ENCODE measurements at places on chromosomes 6 and 20. TPM values are rescaled to one million over a fixed set of nuclear protein-coding genes. Genes with fewer than 3 reads are reported as not detected.

C20orf204 gene
- 0.50 TPM for total RNA-seq

PERP gene
- total RNA-seq: 39.9 TPM

GPR6 gene
- total RNA-seq: not detected

BAG2 gene
- total RNA-seq: 14.1 TPM

TMEM200A gene
- 23.2 TPM for total RNA-seq

TBC1D32 gene
- total RNA-seq: 1.9 TPM

TEAD3 gene
- total RNA-seq: 3.8 TPM

UBR2 gene
- total RNA-seq: 14.9 TPM

SEL1L2 gene
- not detected for total RNA-seq

LAMA2 gene
- total RNA-seq: 0.20 TPM

OXT gene
- not detected for total RNA-seq

PEDS1 gene
- 29.2 TPM for total RNA-seq

CLDN20 gene
- total RNA-seq: not detected

TP53TG5 gene
- not detected for total RNA-seq

WFDC10B gene
- total RNA-seq: 0.39 TPM

LY6G6F gene
- total RNA-seq: not detected

RBBP8NL gene
- not detected for total RNA-seq

RIPPLY2 gene
- total RNA-seq: not detected

ZNF831 gene
- not detected for total RNA-seq

TRIM31 gene
- total RNA-seq: 0.03 TPM

TNXB gene
- 0.10 TPM for total RNA-seq

PGC gene
- not detected for total RNA-seq

GNAS-AS1 gene
- 5.0 TPM for total RNA-seq

MATN4 gene
- total RNA-seq: not detected

FAM217B gene
- 4.5 TPM for total RNA-seq

TFAP2D gene
- not detected for total RNA-seq

PCSK2 gene
- total RNA-seq: not detected

SLC2A10 gene
- 0.55 TPM for total RNA-seq

TRAPPC3L gene
- 0.06 TPM for total RNA-seq

GFRA4 gene
- not detected for total RNA-seq

ZNF512B gene
- total RNA-seq: 16.4 TPM

FOXP4 gene
- total RNA-seq: 4.9 TPM

SLC32A1 gene
- not detected for total RNA-seq

RRP36 gene
- total RNA-seq: 137 TPM

TTLL9 gene
- not detected for total RNA-seq

GINS1 gene
- 27.9 TPM for total RNA-seq

SYCP2L gene
- not detected for total RNA-seq

CCM2L gene
- not detected for total RNA-seq

GPLD1 gene
- total RNA-seq: 0.13 TPM

BMP2 gene
- total RNA-seq: 0.57 TPM

TCP11 gene
- total RNA-seq: not detected

INSM1 gene
- total RNA-seq: not detected

CPXM1 gene
- not detected for total RNA-seq

MAN1A1 gene
- 20.3 TPM for total RNA-seq

NOTCH4 gene
- 1.1 TPM for total RNA-seq

GTSF1L gene
- not detected for total RNA-seq

TRDN gene
- not detected for total RNA-seq

GPX6 gene
- not detected for total RNA-seq

MACROD2 gene
- total RNA-seq: 1.2 TPM

HM13 gene
- total RNA-seq: 83.5 TPM

BCAS4 gene
- 24.6 TPM for total RNA-seq

Data from HT1080 (cell line).